NCI-H510A (cell line): ENCODE measurements at places on chromosomes 5 and 9.

DNA sequence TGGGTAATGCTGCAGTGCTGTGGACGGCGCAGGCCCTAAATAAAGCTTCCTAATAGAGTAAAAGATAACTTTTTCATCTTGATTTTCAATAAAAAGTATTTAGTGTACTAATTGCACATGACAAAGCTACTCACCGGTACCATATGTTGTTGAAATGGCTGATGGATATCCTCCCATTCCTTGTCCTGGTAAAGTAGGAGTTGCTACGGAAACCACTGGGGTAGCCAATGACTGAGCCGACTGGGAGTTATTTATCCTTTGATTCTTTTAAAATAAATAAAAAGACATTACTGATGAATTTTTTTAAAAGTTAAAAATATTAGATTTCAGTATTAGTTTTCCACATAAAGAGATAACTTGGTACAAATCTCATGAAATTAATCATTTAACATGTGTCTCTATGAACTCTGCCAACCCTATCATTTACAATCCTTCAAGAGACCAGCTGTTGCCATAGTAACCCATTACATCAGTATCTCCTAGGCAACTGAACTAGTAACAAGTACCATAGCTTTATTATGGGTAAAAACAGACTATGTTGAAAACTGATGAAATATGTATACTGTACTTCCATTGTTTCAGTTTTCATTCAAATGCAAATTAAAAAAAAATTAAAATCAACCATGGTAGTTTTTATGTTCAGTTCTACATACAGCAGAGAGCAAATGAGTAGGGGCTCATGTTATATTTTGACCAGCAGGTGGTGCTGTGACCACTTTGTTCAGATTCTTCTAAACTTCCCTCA is 153.7 kb downstream of the MEF2C start:
- DNase-seq, result peak; percentile 33

DNA sequence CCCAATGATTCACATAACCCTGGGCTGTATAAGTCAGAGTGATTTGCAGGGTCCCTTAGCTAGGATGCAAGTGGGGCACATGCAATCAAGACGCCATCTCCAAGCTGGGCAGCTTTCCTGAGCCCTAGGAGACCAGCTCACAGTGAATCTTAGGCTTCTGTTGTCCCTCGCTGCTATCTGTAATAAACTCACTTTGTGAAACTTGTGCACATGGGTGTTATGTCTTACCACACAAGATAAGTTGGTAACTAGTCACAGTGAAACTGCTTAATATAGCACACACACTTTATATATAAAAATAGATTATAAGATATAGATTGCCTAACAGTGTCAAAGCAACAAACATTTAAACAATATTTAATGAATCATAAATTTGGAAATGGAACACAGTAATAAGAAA is 658.5 kb downstream of the SLCO4C1 start:
- DNase-seq, result no peak

DNA sequence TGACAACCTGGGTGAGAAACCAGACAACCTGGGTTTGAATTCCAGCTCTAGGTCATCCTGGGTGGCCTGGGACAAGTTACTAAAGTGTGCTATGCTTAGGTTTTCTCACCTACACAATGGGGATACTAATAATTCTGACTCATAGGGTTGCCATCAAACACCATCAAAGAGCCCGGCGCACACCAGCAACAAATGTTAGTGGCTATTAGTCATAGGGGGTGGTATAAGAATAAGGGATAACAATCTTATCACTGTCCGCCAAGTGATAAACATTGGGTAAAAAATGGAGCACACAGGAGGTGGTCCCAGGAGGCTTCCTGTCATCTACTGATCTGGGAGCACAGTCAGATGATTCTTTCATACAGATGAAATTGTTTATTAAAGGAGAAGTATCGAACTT is 61.4 kb upstream of the AFAP1L1 start:
- DNase-seq, result no peak

GRCh38 chr5:161546095-161546469 is 443 bp downstream of the GABRB2 start:
- DNase-seq, result no peak

DNA sequence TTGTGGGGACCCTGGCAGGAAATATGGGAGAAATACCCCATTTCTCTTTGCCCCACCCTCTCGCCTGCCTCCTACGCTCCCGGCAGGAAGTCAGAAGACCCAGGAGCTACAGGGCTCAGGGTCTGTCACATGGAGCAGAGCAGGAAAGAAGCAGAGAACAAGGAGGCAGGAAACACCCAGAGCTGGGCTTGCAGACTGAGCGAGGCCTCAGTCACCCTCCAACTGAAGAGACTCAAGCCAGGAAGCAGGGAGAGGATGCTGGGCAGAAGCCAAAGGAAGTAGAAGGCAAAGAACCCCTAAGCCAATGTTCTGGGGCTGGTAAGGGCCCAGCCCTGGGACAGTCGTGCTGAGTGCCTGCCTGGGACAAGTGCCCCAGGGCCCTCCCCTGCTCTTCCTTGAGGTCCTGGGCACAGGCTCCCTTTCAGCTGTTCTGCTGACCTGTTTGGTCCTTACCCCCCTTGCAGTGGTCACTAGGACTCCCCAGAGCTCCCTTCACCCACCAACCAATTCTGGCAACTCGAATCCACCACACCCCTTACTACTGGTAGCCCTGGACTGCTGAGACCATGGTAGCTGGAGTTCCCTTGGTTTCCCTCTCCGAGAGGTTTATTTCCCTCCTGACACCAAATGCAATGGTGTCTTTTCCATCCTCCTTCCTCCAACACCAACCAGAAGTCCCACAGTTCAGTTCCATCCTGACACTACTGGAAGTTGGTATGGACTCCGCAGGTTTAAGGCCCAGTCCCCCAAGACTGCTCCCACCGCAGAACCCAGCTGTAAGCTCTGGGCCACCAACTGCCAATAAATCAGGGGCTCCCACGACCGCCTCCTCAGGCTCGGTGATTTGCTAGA is 157.5 kb downstream of the COL23A1 start:
- no peak for DNase-seq
